ENCODE measurements at places on chromosomes 4 and X. TPM values are rescaled to one million over a fixed set of nuclear protein-coding genes. Genes with fewer than 3 reads are reported as not detected.

The ADGRL3 gene
- 0.04 TPM for total RNA-seq

DNA sequence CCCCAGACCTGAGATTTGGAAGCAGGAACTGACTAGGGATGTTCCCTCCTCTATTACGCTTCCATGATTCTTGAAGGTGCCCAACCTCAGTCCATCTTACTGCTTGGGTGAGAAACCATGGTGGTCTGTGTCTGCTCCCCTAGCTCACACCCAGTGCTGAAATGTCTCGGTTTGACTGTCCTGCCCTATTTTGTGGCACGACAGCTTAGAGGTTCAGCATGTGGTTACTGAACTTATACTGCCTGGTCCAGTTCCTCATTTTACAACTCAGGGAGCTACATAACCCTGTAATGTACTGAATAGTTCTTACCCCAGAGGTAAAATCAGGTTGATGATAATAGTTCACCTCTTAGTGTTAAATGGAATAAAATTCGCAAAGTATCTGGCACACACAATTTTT, 203.1 kb downstream of the RBM46 start:
- no peak overlapping the region for H3K27ac ChIP-seq
- no peaks in the 10 kb centered on the region for H3K4me1 ChIP-seq
- H3K27me3 ChIP-seq, result no peaks in the 10 kb centered on the region
- no peaks in the 10 kb centered on the region for H3K36me3 ChIP-seq

The SNCA gene
- total RNA-seq, result not detected

GRCh38 chr4:119550857-119551532, 77.6 kb downstream of the PDE5A start:
- no peak for DNase-seq
- H3K4me3 ChIP-seq, result no peak overlapping the region
- H3K4me1 ChIP-seq, result no peaks in the 10 kb centered on the region
- H3K27me3 ChIP-seq, result no peaks in the 10 kb centered on the region

DNA sequence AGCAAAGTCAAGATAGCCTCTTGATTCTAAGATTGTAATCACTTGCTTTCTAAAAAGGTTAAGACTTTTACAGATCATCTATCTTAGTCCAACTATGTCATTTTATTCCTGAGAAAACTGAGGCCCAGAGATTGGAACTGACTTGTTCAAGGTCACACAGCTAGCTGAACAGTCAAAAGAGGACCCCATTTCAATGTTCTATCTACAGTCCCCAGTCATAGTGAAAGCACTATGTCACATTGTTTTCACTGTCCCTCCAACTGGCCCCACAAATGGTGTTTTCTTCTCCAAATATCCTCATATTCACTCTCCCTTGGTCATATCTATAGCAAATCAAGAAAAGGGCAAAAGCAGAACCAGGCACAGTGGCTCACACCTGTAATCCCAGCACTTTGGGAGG, 145.2 kb downstream of the OPHN1 start:
- H3K27me3 ChIP-seq, result no peaks in the 10 kb centered on the region
- H3K4me3 ChIP-seq, result no peak overlapping the region
- no peak for DNase-seq
- no peaks in the 10 kb centered on the region for H3K36me3 ChIP-seq
- no peaks in the 10 kb centered on the region for H3K4me1 ChIP-seq

DNA sequence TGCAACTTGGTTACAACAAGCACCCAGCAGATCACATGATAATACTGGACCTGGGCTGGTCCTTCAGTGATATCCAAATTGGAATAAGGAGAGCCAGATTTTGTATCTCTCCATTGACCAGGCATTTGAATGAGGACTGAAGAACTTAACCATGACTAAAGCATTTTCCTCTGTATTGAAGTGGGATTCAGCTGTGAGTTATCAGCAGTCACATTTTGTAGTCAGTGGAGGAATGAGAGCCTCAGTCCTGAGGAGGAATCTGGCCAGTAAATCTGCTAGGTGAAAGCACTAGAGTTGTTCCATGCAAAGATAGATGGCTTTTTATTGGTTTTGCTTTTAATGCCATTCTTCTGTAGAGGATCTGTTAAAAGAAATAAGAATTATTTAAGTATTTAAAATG, 1506.0 kb downstream of the PCDH7 start:
- H3K36me3 ChIP-seq, result no peaks in the 10 kb centered on the region
- H3K4me1 ChIP-seq, result no peaks in the 10 kb centered on the region
- H3K27me3 ChIP-seq, result no peaks in the 10 kb centered on the region
- DNase-seq, result no peak

DNA sequence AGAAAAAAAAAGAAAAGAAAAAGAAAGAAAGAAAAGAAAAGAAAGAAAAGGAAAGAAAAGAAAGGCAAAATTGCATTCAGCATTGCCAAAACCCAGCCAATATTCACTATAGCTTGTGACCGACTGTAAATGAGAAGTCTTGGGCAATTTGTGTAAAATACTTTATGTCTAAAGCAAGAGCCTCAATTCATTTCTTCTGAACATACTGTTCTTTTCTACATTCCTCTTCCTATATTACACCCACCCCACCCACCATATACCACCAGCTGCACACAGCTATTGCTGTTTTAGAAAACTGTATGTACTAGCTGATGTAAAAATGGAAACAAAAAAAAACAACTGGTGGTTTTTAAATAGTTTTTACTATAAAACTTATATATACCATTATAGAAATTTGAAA, 156.9 kb upstream of the TTC29 start:
- H3K36me3 ChIP-seq, result no peaks in the 10 kb centered on the region
- H3K4me1 ChIP-seq, result no peaks in the 10 kb centered on the region
- no peaks in the 10 kb centered on the region for H3K27me3 ChIP-seq
- H3K27ac ChIP-seq, result no peak overlapping the region
- no peak for DNase-seq
- no peak overlapping the region for H3K4me3 ChIP-seq

DNA sequence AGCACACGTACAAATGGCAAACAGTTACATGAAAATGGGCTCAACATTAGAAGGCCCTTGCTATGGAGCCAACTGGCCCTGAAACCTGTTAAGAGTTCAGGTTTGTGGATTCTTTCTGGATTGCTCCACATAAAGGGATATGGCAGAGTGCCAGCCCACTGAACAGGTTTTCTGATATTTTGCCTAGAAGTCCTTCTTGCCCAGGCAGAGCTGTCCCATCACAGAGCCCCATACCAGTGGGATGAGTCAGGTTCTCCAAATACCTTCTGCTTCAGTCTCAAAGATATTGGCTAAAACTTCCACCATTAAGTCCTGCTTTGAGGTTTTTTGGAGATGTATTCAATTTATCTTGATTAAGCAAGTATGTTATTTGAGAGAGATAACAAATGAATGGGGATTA, 146.8 kb upstream of the IL1RAPL2 start:
- no peaks in the 10 kb centered on the region for H3K4me1 ChIP-seq
- no peak for DNase-seq
- no peak overlapping the region for H3K27ac ChIP-seq
- no peaks in the 10 kb centered on the region for H3K27me3 ChIP-seq
- no peaks in the 10 kb centered on the region for H3K36me3 ChIP-seq

DNA sequence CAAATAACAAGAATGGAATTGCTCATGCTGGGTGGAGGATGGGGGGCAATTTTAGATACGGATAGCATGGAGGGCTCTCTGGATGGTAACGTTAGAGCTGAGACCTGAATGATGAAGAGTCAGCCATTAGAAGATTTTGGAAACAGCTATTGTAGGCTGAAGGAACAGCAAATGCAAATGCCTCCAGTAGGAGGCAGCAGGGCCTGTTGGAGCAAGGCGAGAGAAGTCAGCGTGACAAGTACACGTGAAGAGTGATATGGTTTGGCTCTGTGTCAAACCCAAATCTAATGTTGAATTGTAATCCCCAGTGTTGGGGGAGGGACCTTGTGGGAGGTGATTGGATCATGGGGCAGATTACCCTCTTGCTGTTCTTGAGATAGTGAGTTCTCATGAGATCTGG, 59.3 kb upstream of the SOD3 start:
- H3K4me1 ChIP-seq, result no peaks in the 10 kb centered on the region
- H3K36me3 ChIP-seq, result no peaks in the 10 kb centered on the region
- DNase-seq, result no peak
- H3K27me3 ChIP-seq, result no peaks in the 10 kb centered on the region
- no peak overlapping the region for H3K4me3 ChIP-seq
